SK-MEL-5 (cell line): ENCODE measurements at places on chromosomes 1 and 21.
A peak's percentile ranks its signal among the peaks of the same experiment; 100 is the strongest.

GRCh38 chr1:178086766-178087165, 7.1 kb upstream of the RASAL2 start:
- no peak for DNase-seq

- peak; percentile 29 for DNase-seq
Measured at GRCh38 chr1:184408580-184408979, 21.8 kb downstream of the C1orf21 start.

- no peak for DNase-seq
Measured at GRCh38 chr1:151680391-151680790, 36.2 kb downstream of the CELF3 start.

- no peak for DNase-seq
Measured at GRCh38 chr1:43969416-43969745, 429 bp upstream of the DPH2 start.

- DNase-seq = no peak
Measured at GRCh38 chr1:115198938-115199337, 109.6 kb upstream of the TSPAN2 start.

DNA sequence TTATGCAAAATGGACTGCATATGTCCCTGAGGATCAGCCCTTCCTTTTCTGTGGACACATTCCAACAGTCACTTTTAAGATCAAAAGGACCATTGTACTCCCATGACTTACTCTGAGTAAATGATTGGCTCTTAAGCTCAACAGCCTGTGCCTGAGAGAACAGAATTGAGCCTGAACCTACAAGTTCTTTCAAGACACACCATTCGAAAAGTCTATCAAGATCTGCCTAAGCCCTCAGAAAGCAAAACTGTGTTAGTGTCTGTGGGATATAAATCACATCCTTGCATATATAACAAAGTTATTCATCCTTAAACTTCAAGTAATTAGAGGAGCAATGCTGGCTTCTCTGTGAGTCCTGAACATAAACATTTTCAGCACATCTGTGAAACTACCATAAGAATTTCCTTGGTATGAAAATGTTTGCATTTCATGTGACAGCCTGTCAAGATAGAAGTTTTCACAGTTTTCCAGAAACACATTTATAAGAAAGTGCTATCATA, 41.6 kb downstream of the PCNX2 start:
- peak; percentile 86 for DNase-seq

DNA sequence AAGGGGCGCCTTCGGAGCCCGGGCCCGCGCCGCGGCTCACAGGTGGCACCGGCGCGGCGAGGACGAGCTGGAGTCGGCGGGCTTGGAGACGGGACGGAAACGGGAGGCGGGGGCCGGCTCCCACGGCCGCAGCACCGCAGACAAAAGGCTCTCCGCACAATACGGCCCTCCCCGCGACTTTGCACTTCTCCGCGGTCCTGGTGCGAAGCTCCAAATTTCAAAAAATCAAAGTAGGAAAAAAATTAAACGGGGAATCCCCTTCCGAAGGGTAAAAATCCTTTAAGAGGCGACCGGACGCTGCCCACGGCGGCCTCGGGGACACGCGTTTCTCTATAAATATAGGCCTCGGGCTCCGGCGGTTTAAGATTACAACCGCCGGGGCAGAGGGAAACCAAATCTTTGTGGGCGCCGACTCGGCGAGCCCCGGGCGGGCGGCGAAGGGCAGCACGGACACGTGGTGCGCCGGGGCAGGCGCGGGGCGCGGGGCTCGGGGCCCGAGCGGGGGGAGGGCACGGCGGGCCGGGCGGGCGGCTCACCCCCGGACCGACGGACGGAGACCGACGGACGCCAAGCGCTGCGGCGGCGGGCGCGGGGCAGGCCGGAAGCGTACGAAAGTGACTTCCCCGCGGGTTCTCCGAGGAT, 453 bp downstream of the PABPC4 start:
- DNase-seq = no peak

DNA sequence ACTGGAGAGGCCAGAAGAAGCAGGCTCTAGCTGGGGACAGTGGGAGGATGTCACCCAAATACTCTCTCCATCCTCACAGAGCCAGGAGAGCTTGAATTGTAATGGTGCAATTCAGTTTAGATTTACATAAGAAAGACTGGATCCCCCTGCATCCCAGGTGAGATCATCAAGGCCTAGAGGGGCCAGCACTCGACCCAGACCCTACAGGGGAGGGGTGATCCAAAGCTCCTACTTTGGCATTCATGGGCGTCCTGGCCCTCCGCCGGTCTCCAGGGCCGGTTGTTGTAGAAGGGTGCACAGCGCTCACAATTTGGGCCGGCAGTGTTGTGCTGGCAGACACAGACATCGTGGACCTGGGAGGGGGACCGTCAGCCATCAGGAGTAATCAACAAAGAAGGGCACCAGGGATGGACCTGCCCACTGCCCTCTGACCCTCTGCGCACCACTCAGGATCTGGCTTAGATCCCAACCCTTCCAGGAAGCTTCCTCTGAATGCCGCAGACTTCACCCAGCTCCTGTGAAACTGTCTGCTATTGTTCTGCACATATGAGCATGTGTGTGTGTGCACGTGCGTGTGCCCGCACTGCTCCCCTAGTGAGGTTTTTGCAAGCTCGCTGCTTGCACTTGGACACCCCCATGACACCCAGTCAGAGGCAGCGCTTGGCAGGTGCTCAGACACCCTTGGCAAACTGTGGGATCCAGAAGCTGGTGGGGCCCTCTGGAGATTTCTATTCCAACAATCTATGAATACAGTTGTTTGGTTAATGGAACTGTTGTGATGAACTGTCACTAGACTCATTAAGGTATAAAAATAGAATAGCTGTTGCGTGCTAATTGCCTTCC, 21.6 kb downstream of the LAMB3 start:
- no peak for DNase-seq

- DNase-seq = no peak
Measured at GRCh38 chr1:53392460-53392859, 64.6 kb upstream of the LRP8 start.

GRCh38 chr1:175536921-175537320, 206.5 kb downstream of the TNR start:
- no peak for DNase-seq

- DNase-seq = no peak
Measured at GRCh38 chr1:200653022-200653462, 16.7 kb downstream of the DDX59 start.

- peak; percentile 84 for DNase-seq
Measured at GRCh38 chr1:15218287-15219279, 28.4 kb upstream of the FHAD1 start.

- DNase-seq = no peak
Measured at GRCh38 chr1:78420181-78420580, 70.6 kb upstream of the PTGFR start.

GRCh38 chr21:42463861-42464515, 32.0 kb downstream of the RSPH1 start:
- DNase-seq = peak; percentile 49

GRCh38 chr1:202644219-202645096, 65.8 kb downstream of the SYT2 start:
- no peak for DNase-seq

DNA sequence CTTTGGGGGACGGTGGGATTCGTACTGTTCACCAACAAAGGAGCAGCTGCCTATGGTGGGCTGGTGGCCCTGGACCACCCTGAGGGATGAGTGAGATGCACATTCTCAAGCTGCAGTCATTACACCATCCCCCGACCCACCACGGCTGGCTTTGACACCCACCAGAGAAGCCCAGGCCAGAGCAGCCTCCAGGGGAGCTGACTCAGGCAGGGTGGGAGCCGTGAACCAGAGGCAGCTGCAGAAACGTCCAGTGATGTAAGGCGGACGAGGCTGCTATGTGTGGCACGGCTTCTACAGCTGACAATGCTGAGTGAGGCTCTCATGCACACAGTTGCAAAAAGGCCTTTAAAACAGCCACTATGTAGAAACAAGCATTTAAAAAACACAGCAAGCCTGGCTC, 40.1 kb downstream of the CHAF1B start:
- no peak for DNase-seq

DNA sequence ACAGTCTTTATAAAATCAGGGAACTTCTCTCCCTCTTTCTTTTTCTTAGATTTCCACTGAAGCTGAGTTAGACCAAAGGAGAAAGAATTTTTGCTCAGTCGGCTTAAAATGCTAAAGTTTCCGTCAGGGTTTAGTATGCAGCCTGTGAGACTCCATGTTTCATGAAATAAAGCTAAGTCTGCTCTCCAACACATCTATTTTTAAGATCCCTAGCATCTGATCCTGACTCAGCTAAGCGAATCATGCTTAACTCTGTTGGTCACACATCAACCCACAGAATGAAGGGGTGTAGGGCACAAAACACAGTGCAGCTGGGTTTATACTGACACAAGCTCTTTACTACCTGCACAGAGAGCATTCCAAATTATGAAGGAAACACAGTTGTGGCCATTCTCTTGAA, 102.4 kb upstream of the ZNF281 start:
- DNase-seq = no peak

DNA sequence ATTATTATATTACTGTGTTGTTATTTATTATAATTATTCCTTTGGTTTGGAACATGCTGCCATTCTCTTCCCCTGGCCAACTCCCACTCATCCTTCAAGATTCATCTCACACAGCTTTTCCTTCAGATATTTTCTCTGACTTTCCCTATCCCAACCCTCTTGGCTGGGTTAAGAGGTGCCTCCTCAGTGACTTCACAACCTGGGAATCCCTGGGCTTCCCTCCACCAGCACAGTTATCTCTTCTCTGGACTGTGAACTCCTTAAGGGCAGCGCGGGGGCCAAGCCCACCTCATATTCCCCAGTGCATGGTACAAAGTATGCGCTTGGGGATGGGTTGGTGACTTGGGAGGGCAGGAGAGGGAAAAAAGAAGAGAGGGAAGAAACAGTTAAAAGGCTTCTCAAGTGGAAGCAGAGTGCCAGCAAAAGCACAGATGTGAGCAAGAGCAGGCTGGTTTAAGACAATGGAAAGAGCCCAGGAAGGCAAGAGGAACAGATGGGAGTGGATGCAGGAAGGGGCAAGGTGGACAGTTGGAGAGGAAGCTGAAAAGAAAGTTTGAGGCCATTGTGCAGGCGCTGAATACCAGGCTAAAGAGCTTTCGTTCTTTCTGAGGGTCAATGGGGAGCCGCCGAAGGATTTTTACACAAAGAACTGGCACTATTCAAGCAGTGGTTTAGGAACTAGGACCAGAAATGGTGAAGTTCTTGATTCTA, 132.3 kb downstream of the BEND5 start:
- DNase-seq = no peak

DNA sequence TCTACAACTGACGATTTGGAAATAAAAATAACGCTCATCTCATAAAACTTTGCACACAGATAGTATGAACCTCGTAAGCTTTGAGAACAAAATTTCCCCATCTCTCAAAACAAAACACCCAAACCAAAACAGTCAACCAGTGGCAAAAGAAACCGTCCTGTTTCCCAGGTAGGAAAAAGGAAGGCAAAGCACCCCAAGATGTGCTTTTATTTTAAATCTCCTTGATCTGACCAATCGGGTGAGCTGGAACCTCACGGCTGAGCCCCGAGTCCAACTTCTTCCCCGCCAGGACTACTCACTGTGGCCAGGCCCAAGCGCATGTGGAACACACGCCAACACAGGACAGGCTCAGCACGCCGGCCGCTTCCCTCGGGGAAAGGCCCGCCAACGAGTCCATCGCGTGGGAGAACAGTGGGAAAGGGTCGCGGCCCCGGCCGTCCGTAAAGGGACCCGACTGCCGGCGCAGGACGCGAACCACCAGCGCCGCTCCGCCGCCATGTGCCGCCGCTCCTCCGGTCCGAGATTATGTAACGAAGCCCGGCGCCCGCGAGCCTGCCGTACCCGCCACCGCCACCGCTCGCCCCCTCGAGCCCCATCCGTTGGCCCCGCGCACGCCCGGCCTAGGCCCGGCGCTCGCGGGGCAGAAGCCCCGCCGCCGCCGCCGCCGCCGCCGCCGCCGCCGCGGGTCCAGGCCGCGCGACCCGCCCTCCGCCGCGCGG, 759 bp downstream of the AHCTF1 start:
- peak; percentile 43 for DNase-seq

DNA sequence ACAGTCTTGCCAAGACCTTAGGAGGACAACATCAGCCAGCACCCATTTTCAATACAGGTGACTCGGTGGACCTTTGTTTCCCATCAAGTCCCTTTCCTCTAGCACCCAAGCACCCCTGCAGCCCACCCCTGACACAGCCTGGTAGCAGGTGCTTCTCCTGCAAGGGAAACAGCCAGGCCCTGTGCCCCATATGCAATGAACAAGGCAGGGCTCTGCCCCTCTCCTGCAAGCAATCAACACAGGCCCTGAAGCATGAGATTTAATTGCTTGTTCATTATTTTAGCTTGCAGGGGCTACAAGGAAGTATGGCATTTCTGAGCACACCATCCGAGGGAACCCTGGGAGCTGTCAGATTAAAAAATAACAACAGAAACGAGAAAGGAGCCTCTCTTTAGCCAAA, 35.4 kb downstream of the TCP10L start:
- DNase-seq = no peak

DNA sequence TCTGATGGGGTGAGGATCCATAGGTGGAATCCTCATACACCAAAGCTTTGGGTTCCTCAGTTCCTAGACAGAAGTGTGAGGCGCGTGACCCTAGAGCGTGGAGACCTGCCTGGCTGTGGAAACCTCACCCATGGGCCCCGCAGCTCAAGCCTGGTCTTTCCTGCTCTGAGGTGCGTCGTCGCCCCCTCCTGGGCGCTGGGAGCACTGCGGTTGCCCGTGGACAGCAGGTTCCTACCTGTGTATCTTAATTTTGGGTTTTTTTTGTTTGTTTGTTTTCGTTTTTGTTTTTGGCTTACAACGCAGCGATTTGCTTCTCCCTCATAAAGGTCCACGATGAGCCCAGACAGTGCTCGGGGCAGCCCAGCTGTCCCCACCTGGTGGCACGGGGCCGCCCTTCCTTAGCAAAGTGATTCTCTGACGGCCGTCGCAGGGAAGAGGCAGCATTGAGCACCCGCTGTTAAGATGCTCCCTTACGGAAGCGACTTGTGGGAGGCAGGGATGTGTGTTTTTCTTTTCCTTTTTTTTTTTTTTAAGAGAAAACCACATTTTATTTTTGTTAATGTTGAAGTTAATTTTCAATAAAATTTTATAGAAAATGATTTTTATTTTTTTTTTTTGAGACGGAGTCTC, 36.5 kb upstream of the TRAPPC10 start:
- DNase-seq = peak; percentile 60

- DNase-seq = no peak
Measured at GRCh38 chr1:195097316-195097715, 1510.9 kb downstream of the KCNT2 start.

- no peak for DNase-seq
Measured at GRCh38 chr1:202143011-202143767, 1.3 kb downstream of the ARL8A start.

DNA sequence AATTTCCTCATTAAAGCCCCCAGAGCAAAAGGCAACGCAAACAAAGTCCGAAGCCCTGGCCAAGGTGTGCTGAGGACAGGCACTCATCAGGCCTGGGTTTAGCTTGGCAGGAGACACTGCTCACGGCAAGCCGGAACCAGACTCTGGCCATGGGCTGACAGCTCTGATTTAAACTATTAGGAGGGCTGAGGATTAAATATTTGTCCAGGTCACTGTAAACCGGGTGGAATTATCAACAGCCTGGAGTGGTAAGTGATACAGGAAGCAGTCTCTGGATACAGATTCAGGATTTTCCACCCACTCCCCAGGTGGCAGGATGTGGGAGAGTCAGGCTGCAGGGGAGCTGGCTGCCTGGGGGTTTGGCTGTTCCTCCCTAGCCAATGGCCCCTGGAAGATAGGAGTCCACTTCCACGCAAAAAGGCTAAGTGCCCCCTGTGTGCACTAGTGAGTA, 42.4 kb downstream of the SLC66A1 start:
- no peak for DNase-seq
